RCC 7860 (cell line): ENCODE measurements at places on chromosomes 5 and 9.
A peak's percentile ranks its signal among the peaks of the same experiment; 100 is the strongest.

DNA sequence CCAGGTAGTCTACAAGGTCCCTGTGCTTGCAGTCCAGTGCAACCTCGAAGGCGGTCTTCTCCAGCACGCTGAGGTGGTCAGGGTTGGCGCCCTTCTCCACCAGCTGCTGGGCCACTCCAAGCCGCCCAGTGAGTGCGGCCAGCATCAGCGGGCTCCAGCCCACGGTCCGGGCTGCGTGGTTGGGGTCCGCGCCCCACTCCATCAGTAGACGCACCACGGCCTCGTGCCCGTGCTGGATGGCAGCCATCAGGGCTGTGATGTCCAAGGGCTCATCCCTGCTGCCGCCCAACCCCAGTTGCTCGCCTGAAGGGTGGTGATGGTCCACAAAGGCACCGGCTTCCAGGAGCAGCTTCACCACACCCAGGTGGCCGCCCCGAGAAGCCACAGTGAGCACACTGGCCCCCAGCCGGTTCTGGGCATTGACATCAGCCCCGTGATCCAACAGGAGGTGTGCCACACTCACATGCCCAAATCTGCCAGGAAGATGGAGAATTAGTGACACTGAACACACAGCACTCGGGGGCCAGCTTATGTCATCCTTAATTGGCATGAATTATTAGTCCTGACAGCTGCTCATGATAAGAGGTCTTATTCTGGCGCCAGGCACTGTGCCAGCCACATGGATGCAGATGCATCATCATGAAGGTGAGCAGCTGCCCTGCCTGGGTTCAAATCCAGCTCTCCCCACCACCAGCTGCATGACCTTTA, 6.1 kb downstream of the ANKS6 start:
- DNase-seq = no peak

GRCh38 chr5:149767281-149767550, 37.1 kb downstream of the PPARGC1B start:
- no peak for DNase-seq

- no peak for DNase-seq
These were observed 386.1 kb downstream of the NTRK2 start for GRCh38 chr9:85055506-85056202.

DNA sequence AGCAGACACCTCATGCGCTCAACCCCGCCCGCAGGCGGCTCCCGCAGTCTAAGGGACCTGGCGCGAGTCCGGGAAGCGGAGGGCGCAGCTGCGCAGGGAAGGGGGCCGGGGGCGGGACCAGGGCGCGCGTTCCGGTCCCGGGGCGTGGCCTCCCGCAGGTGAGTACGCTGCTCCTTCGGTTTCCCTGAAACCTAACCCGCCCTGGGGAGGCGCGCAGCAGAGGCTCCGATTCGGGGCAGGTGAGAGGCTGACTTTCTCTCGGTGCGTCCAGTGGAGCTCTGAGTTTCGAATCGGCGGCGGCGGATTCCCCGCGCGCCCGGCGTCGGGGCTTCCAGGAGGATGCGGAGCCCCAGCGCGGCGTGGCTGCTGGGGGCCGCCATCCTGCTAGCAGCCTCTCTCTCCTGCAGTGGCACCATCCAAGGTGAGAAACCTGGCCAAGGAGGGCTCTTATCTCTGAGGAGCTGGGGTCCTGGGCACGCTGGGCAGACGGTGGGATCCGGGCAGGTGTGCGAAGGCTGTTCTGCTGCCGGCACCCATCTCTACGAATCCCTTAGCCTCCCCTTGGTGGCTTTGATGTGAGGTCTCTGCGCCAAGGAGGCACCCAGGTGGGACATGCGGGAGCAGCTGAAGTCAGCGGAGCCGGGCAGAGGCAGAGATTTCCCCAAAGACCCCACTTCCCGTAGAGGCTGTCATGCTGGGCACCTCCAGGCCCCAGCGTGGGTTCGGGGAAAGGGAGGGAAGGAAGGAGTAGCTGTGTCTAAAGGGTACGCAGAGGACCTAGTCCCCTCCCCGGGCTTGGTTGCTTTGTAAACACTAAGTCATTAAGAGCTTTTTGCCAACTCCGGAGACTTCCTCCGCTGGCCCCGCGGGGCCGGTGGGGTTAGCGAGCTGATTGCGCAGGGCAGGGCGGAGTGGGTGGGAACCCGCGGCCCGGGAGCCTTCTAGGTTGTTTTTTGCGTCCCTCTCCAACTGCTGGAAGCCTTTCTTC, at the start of gene F2RL1:
TSS of gene F2RL1 (plus strand) at position 187 of the 988 bp plus-strand sequence. CDS start at position 340, 153 bp downstream.
- no peak for DNase-seq

DNA sequence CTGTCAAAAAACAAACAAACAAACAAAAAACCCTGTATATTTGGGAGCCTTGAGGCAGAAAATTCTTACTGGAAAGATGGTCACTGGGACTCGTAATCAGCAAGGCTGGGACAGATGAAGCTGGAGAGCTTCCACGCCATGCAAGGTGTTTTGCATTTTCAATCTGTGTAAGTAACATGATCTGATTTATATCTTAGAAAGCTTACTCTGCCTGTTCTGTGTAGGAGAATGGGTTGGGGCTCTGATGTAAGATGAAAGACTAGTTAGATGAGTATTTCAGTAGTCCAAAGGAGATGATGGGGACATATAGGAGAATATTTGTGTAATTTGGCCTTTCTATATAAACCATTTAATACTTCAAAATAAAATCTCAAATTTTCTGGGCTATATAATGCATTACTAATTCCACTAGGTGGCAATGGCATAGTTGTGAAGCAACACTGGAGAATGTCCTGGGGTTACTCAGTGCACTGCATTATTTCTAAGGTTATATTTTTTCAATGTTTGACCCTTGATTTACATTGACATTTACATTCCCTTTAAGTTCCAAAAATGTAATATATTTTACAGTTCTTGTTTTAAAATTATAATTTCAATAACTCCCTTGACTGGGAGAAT, 21.9 kb upstream of the FSD1L start:
- DNase-seq = peak; percentile 18

- no peak for DNase-seq
These were observed 4.9 kb upstream of the F2R start for GRCh38 chr5:76710991-76711390.

- DNase-seq = no peak
These were observed 60.2 kb downstream of the OSTF1 start for GRCh38 chr9:75148561-75148960.
